Astrocyte (in vitro differentiated cells and primary cell): ENCODE measurements at places on chromosomes 16 and 17. TPM values are rescaled to one million over a fixed set of nuclear protein-coding genes. Genes with fewer than 3 reads are reported as not detected.
A peak's percentile ranks its signal among the peaks of the same experiment; 100 is the strongest.

- DNase-seq: no peak
Observed at GRCh38 chr16:88731699-88732098, 25.4 kb downstream of the CTU2 start.

DNA sequence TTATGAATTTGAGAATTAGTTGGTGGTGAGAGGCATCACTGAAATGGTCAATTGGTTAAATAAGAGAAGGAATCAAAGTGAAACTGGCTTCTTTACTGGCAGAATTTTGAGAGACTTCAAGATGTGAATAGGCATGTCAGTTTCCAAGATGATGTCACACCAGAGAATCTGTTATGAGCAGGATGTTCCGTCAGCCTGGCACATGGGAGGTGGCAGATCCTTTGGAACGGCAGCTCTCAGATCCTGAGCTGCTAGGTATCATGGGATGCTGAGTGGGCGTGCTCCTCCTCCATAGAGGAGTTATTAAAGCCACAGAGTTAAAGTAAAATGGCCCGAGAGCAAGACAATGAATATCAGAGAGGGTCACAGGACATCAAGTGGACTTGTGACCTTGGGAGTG is 444.3 kb upstream of the HSBP1 start:
- DNase-seq: no peak

DNA sequence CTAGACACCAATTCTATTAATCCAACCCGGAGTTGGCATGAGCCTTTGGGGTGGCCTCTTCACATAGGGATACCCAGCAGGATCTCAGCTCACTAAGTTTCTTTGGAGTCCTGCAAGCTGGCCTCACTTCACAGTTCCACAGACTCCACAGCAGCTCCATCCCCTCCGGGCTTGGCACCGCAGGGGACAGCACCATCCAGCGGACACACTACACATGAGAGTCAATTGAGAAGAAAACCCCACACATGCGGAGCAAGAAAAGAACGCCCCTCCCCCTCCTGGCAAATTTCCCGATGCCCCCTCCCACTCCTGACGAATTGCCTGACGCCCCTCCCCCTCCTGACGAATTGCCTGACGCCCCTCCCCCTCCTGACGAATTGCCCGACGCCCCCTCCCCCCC is 31.1 kb downstream of the KLHDC4 start:
- DNase-seq: no peak

DNA sequence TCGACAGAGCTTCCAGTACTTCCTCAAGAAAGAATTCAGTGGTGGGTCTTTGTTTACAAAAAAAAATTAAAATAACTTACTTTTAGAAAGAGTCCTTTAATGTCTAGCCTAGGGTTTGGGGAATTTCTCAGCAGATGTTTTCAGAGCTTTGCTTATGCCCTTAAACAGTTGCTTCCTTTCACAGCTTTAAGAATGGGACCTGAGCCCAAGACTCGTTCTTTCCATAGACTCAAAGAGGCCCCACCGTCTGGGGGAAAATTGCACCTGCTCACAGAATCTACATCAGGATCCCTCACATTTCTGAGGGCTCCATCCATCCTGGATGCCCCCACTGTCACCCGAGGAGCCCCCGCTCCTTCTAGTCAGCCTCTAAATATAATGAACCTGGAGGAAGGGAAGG is 60.0 kb downstream of the RGS9 start:
- DNase-seq: no peak

GRCh38 chr17:2705888-2706795 is 5.4 kb downstream of the CLUH start:
- no peak for DNase-seq

- DNase-seq: no peak
Observed at GRCh38 chr17:319266-319665, 33.3 kb downstream of the RPH3AL start.

DNA sequence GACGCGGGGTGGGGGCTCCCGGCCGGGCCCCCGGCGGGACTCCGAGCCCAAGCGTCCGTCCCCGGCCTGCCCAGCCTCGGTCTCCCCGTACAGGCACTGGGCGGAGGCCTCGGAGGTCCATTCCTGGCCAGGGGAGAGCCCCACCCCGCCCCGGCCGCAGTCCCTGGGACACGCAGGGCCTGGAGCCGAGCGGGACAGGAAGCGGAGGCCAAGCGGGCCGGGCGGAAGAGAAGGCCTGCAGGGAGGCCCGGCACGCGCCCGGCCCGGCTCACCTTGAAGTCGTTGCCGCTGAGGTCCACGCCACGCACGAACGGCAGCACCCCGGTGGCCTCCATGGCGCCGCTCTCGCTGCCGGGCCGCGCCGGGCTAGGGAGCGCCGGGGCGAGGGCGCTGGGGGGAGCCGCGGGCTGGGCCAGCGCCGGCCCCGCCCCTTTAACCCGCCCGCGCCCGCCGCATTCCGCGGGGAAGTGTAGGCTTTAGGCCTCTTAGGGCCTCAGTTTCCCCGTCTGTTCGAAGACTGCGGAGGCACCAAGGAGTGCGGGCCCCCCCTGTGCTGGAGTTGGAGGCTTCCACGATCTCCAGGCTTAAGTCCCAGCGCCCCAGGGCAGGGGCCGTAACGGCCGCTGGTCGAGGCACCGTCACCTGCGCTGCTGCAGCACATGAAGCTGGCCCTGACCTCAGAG is at the start of gene FLII:
TSS of gene FLII (minus strand) at position 383 of the 683 bp plus-strand sequence. CDS start at position 335, 48 bp downstream.
- DNase-seq: peak; percentile 23

- no peak for DNase-seq
Observed at GRCh38 chr16:86955136-86955855, 361.9 kb downstream of the C16orf95 start.

DNA sequence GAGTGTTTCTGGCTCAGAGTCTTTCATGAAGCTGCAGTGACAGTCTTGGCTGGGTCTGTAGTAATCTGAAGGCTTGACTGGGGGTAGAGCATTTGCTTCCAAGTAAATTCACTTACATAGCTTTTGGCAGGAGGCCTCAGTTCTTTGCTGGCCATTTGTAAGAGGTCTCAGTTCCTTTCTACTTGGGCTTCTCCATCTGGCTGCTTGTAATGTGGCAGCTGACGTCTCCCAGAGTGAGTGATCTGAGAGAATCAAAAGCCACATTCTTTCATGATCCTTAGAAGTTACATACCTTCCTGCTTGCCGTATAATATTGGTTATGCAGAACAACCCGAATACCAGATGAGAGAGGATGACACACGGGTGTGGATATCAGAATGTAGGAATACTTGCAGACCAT is 39.8 kb downstream of the NF1 start:
- DNase-seq: peak; percentile 15

GRCh38 chr17:79970576-79971068 is 65.0 kb downstream of the TBC1D16 start:
- no peak for DNase-seq

DNA sequence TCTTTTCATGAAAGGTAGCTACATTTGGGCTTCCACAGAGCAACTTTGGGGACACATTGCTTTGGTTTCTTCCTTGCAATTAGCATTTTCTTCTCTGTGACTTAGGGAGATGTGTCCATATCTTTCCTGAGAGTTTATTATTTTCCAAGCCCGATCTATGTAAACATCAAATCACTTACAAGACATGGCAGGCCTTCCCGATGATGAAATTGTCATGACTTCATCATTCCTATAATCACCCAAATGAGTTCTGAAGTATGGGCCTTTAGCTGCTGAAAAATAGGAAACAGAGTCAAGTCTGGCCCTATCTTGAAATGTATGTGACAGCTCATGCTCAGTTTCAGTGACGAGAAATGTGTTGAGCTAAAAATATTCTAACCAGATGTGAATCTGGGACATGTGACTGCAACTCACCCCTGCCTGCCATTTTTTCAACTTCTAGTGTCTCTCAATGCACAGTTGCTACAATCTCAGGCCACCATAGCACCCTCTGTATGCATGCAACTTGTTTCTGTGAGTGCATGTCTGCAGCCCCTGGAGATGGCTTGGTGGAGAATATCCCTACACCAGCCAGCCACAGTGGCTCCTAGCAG is 199.6 kb upstream of the MAF start:
- DNase-seq: no peak

GRCh38 chr16:3468501-3468900 is 25.0 kb downstream of the NAA60 start:
- DNase-seq: no peak

DNA sequence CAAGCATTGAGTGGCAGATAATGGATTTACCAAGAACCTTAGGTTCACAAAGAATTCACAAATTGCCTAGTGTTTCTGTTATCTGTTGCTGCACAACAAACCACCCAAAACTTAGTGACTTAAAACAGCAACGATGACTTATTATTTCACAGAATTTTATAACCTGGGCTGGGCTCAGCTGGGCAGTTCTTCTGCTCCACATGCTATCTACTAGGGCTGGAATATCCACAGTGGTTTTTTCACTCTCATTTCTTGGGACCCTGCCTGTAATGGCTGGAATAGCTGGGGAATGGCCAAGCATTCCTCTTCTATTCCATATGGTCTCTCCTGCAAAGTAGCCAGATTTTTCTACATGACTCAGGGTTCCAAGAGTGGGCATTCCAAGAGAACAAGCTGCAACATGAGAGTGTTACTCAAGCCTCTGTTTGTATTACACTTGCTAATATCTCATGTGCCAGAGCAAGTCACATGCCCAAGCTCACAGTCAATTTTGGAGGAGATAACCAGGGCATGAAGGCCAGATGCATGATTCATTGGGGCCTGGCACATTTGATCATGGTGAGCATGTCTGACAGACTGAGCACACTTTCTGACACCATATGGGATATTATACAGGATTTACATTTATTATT is 4.9 kb upstream of the PSMD7 start:
- DNase-seq: no peak

DNA sequence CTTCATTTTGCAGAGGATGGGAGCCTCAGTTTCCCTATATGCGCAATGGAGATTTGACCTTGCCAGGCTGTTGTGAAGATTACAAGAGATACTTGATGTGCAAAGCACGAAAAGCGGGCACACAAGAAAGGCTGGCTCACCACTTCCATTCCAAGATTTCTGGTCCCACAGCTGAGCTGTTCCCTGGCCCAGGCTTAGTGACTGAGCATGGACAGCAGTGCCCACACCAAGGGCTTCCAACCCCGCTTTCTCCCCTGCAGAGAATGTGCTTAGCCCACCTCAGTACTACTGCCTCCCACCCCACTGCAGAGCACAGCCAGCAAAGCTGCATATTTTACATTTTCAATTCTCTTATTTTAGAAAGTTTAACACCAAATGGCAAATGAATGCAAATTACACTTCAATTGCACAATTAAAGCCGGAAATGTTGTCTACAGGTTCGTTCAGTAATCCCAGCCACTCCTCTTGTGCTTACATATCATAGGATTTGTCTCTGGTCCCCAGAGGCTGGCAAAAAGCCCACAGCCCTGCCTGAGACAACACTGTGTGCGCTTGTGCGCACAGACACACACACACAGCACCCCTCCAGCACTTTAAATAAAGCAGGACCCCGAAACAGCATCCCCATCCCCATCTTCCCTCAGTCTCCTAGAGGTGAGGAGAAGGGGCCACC is 51.8 kb downstream of the VAC14 start:
- no peak for DNase-seq

DNA sequence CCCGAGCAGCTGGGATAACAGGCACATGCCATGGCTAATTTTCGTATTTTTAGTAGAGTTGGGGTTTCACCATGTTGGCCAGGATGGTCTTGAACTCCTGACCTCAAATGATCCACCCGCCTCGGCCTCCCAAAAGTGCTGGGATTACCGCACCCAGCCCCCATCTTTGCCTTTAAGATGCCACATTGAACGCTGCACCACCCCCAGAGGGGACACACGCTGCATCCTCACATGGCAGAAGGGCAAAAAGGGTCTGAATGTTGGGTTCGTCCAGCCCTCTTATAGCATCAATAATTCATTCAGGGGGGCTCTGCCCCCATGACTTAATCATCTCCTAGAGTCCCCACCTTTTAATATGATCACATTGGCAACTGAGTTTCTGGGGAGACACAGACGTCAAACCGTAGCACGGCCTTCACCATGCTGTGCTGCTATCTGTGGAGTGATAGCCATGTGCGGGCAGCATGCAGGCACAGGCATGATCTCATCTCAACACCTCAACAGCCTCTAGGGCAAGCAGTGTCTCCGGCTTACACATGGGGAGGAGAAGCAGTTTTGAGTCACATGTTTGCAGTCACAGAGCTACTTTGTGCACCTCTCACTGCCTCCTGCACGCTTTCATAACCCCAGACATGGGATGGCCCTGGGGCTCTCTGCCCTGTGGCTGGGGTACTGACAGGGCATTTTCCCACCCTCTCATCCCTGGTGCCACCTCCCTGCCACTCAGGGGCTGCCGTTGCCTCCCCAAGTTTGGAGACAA is 30.0 kb downstream of the IL21R start:
- DNase-seq: no peak

DNA sequence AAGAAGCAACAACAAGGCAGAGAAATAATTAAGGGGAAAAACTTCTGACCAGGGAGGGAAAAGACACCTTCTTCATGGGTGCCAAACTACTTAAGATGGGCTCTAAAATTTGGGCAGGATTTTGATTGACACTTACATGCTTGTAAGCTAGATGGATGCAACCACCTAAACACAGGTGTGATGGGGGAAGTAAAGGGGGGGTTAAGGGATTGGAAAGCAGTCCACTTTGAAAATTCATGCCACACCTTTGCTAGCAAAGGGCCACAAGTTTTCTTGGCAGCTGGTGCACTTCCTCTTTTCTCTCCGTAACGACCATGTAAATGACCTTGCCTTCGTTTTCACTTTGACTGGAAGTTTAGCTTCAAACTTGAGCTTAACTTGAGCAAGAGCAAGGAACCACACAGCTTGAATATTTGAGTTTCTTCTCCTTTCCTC is 14.3 kb upstream of the PRKAR1A start:
- DNase-seq: no peak

DNA sequence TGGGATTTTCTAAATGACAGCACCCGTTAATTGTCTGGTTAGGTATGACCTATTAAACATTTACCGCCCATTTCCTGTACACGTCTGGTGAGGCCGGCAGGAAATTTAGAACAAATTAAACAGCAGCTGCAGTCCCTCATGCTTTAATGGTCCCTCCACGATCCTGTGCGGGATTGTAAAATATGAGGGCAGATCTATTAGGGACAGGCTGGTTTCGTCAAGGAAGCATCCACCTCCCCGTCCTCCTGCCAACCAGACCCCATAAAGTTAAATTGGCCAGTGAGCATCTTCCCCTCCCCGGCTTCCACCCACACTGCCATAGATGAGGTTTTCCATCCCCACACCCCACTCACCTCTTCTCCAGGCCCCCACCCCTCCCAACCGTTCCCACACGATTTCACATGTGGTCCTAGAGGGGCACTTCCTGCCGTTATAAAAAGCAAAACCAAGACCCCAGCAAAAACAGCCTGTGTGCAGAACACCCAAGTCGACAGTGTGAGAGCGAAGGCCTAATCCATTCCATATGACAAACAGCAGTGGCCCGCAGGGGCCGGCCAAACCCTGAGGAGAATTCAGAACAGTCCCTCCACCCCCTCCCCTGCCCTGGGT is 331.9 kb downstream of the FOXL1 start:
- no peak for DNase-seq

SLC47A1 gene
- 0.17 and 0.75 TPM in 2 replicates for total RNA-seq

TPSD1 gene
- not detected in 2 replicates for total RNA-seq

ARHGDIG gene
- 3.3 and 5.0 TPM in 2 replicates for total RNA-seq

TPSAB1 gene
- total RNA-seq: not detected in 2 replicates

KIF18B gene
- 0.82 and 1.8 TPM in 2 replicates for total RNA-seq

DNAH9 gene
- not detected in 2 replicates for total RNA-seq
